ENCODE measurements at places on chromosomes 16 and 17. TPM values are rescaled to one million over a fixed set of nuclear protein-coding genes. Genes with fewer than 3 reads are reported as not detected.

The HCRT gene
- not detected for total RNA-seq

DNA sequence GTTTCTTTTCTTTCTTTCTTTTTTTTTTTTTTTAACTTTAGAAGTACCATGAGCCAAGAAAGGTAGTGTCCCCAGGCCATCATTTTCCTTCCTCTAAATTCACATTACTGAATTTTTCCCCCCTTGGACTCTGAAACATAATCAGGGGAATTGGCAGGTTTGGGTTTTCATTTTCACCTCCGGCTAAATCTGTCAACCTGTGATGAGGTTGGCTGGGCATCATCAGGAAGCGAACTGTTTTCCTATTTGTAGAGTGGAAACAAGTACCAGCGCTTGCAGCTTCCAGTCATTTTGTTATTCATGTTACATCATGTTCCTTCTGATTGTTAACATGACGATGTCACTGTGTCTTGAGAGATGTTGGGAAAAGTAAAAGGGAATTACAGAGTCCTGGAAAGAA is 641.9 kb upstream of the RBFOX1 start:
- no peak for DNase-seq
- H3K4me1 ChIP-seq: no peaks in the 10 kb centered on the region
- no peaks in the 10 kb centered on the region for H3K27me3 ChIP-seq

DNA sequence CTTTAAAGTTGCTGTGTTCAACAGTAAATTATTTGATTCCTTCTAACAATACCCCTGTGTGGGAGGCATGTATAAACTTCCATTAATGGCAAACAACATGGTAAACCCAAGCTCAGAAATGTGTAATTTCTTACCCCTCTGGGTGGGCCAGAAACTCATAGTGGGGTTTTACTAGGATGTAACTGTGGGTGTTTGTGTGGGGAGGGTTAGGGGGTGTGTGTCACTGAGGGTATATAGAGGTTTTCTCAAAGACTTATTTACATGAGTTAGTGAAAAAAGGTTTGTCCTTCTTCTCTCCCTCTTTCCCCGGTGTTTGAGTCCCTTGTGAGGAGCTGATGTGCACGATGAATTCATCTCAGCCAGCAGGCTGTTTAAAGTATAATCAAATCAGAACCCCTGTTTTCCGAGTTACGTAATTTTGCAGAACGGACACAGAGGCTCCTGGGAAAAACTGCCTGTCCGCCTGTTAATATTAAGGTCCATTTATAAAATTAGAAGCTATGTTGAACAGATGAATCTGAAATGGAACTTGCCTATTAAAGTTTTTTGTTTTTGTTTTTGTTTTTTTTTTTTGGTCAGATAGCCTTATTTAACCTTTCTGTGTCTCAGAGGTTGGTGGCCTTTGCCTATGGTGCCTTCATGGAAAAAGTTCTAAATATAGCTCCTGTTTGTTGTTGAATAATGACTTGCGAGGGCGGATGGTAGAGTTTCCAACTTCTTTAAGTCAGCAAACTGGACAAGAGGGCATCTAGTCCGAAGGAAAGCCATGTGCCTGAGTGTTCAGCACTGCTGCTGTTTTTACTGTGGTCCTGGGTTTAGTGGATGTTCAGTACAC is 73.3 kb downstream of the MSI2 start:
- no peak overlapping the region for H3K4me3 ChIP-seq
- peak overlapping the region; percentile 57 for H3K27ac ChIP-seq
- H3K4me1 ChIP-seq: peaks cover 6% of the 10 kb centered on the region
- no peak for DNase-seq
- H3K36me3 ChIP-seq: no peaks in the 10 kb centered on the region
- no peaks in the 10 kb centered on the region for H3K27me3 ChIP-seq

- no peak overlapping the region for H3K4me3 ChIP-seq
- H3K27ac ChIP-seq: no peak overlapping the region
- DNase-seq: no peak
- H3K36me3 ChIP-seq: peaks cover 51% of the 10 kb centered on the region
Measured at GRCh38 chr16:70252355-70252988, 732 bp upstream of the EXOSC6 start.

DNA sequence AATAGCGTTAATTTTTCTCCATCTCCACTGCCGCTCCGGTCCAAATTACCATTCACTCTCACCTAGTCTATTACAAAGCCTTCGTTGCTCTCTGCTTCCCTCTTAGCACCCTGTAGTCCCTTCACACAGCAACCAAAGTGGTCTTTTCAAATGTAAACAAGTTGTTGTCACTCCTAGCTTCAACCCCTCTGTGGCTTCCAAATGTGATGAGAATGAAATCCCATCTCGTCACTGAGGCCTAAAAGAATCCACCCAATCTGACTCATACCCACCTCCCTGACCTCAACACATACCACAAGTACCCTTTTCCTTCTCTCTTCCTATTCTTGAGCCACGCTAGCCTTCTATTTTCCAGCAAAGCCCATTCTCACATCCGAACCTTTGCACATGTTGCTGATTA is 2.2 kb upstream of the PELP1 start:
- H3K27ac ChIP-seq: no peak overlapping the region
- H3K4me1 ChIP-seq: peaks cover 9% of the 10 kb centered on the region
- H3K36me3 ChIP-seq: no peaks in the 10 kb centered on the region
- DNase-seq: no peak
- no peaks in the 10 kb centered on the region for H3K27me3 ChIP-seq
- no peak overlapping the region for H3K4me3 ChIP-seq

DNA sequence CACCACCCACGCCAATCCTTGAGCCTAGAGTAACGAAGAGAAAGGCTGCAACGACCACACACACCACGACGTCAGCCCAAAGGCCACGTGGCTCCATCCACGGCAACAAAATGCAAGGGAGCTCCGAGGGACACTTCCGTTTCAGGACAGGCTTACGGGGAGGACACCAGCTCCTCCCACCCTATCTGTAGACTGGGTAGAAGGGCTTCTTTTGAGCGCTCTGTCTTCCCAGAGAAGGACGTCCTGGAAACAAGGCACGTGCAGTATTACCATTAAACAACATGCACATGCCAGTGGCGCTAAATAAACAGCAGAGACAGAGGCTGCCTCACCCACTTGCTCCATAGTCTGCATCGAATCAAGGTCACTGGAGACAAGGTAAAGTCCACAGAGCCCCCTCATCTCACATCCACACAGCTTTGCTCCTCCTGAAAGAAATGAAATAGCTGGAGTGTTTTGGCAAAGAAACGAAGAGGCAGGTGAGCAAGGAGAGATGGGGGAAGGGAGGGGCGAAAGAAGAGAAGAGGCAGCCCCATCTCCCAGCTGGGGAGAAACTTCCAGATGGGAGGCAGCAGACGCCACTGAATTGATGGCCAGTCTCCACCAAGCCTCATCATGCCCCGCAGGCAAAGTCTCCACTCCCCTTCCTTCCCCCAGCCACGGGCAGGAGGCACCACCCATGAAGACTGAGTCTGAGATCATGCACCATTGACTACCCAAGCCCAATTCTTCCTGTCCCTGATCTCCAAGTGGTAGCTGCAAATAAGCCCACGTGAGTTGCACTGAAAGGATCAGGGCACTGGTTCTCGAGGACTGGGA is 24.0 kb downstream of the ZFHX3 start:
- DNase-seq: no peak
- peak overlapping the region; percentile 68 for H3K27ac ChIP-seq
- H3K36me3 ChIP-seq: no peaks in the 10 kb centered on the region
